CD4-positive, alpha-beta T cell treated with Interleukin-1 beta for 1 hour (primary cell): ENCODE measurements at places on chromosomes 6 and 20.
A peak's percentile ranks its signal among the peaks of the same experiment; 100 is the strongest.

GRCh38 chr6:71383901-71384489 lies 95.4 kb downstream of the OGFRL1 start:
- DNase-seq: no peak

- no peak for DNase-seq
Observed at GRCh38 chr20:24648481-24648880, 179.1 kb downstream of the SYNDIG1 start.

GRCh38 chr6:159334068-159334467 lies 164.9 kb downstream of the FNDC1 start:
- no peak for DNase-seq

DNA sequence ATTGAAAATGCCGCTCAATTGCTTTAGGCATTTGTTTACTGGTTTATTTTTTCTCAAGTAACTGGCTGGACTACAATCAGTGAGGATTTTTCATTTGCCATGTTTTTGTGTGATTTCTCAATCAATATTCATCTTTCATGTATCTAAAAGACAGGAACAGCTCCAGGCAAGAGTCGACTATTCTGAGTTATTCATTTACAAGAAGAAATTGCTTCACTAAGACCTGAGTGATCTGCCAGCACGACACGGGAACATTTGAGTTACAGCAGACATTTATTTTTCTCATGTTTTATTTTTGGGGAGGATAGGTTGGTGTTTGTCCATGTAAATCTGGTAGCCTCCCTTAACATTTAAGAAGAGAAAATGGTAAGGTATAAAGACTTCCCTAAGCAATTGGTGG lies 124.1 kb downstream of the CBLN4 start:
- no peak for DNase-seq

- DNase-seq: no peak
Observed at GRCh38 chr6:165117121-165117520, 192.3 kb downstream of the C6orf118 start.

- no peak for DNase-seq
Observed at GRCh38 chr6:162463576-162463975, 264.0 kb downstream of the PRKN start.

DNA sequence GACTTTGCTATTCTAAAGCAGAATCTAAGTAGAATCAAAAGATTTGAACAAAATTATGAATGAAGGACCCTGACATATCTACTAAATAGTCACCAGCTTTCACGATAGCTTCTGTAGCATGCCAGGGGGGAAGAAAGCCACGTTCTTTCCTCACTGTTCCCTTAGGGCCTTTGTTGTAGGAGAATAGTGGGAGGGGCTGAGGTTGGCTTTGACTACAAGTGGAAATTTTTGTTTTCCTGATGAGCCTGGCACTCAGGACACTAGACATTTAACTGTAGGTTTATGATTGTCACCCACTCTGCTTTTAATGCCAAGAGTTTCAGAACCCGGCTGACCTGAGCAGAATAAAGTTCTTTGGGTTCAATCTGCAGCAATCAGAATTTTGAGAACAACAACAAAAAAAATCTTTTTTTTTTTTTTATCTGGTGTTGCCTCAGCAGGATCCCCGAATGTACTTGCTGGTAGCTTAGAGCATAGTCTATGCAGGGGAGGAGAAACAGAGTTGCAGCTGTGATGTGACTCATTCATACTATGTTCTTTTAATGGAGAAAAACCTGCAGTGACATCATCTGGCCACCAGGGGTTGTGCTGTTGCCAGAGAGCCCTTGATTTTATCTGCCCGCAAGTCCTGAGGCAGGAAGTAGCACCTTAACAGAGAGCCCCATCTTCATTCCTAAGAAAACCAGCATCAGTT lies 38.5 kb downstream of the TPD52L1 start:
- peak; percentile 60 for DNase-seq

- no peak for DNase-seq
Observed at GRCh38 chr6:52483671-52484003, 63.5 kb downstream of the EFHC1 start.

- DNase-seq: no peak
Observed at GRCh38 chr6:48068278-48069251, 42.4 kb downstream of the PTCHD4 start.

DNA sequence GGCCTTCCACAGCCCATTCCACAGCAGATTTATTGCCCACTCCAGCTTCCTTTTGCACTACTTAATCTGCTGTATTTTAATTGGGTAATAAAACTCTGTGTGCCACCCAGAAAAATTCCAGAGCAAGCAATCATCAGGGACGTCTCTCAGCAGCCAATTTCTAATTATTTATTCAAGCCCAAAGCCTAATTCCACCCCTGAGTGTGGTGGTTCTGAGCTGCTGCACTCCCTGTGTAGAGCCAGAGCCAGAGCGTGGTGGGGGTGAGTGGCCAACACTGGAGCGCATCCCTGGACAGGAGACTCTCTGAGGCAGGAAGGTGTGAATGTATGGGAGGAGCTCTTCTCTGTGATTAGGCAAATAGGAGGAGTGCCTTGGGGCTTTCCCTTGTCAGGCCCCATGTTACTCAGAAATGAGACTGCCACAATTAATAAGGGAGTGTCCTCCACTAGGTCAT lies 66.1 kb downstream of the CD24 start:
- no peak for DNase-seq

GRCh38 chr6:8065519-8065911 lies 1.3 kb upstream of the BLOC1S5 start:
- DNase-seq: no peak

- DNase-seq: no peak
Observed at GRCh38 chr6:144580771-144581170, 295.6 kb downstream of the UTRN start.

- DNase-seq: no peak
Observed at GRCh38 chr6:8170245-8170644, 67.9 kb upstream of the EEF1E1 start.

DNA sequence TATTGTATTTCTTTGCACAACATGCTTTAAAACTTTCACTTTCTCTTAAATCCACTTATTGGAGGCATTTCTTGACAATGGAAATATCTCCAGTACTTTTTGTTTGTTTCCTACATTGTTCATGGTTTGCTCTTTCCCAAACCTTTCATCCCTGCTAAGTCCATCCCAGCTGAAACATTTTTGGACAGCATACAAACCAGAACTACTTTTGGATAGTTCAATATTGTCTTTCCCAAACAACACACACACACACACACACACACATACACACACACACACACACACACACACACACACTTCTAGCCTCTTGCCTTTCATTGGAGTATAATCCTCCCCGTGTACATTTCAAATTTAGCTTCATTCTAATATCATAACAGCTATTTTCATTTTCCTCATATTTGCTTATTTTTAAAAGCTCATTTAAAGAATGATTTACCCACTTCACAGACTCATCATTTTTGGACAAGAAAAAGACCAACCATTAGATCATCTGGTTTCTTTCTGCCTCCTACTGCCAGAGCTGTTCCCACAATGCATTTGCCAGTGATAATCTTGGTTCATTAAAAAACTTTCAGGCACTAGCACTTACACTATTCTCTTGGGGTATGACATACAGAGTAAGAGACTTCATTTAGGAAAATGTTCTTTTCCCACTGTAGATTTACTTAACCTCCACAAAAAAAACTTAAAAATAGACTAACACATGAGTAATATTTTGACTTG lies 248.1 kb downstream of the CD109 start:
- no peak for DNase-seq

DNA sequence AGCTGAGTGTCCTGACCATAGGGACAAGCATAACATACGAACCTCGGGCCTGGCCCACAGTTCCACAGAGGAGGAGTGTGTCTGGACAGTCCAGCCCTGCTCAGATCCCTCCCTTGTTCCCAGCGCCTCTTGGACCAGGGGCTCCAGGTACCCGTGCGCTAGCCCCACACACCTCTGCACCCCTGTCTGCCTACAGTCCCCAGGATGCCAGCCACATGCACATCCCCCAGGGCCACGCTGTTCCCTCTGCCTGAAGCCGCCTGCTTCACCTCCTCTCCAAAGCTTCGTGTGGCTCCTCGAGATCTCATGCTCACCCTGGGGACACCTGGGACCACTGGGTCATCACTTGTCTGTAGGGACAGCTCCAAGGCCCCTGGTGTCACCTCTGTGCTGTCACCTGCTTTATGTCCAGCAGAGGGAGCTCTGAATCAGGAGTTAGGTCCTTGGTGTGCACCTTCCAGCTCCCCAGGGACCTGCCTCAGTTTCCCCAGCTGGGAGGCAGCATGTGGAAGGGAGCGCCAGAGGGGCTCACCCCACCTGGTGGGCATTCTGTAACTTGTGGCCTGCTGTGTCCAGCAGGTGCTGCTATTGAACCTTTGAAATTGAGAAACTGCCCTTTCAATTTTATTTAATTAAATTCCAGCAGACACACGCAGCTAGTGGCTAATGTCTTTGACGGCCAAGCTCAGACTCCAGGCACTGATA lies 7.3 kb upstream of the YTHDF1 start:
- DNase-seq: peak; percentile 31

- no peak for DNase-seq
Observed at GRCh38 chr6:128339635-128340450, 180.6 kb downstream of the PTPRK start.

DNA sequence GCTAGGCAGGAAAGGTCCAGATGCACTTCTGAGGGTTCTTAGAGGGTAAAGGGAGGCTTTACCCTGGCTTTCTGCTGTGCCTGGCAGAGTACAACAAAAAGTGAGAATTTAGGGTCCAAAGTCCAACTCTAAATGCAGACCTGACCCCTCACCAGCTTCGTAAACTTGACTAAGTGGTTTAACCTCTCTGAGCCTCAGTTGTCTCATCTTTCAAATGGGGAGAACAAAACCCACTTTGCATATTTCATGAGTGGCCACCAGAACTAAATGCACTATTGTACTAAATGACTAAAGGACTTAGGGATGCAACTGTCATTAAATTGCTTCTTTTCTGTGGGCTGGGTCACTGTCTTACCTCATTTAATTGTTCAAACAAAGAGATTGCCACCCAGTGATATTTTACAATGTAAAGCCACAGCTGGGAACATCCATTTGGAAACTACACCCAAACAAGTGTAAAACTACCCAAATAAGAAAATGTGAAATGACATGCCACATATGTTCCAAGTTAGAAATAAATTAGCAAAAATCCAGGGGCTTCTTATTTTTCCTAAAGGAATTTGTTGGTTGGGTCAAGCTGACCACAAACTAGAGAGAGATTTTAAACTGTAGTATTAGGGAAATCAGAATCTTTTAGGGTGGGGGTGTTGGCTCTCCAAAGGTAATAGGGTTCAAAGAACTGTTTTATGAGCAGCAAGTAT lies 48.3 kb upstream of the RIN2 start:
- DNase-seq: no peak

- no peak for DNase-seq
Observed at GRCh38 chr6:70479236-70479635, 65.9 kb downstream of the FAM135A start.

DNA sequence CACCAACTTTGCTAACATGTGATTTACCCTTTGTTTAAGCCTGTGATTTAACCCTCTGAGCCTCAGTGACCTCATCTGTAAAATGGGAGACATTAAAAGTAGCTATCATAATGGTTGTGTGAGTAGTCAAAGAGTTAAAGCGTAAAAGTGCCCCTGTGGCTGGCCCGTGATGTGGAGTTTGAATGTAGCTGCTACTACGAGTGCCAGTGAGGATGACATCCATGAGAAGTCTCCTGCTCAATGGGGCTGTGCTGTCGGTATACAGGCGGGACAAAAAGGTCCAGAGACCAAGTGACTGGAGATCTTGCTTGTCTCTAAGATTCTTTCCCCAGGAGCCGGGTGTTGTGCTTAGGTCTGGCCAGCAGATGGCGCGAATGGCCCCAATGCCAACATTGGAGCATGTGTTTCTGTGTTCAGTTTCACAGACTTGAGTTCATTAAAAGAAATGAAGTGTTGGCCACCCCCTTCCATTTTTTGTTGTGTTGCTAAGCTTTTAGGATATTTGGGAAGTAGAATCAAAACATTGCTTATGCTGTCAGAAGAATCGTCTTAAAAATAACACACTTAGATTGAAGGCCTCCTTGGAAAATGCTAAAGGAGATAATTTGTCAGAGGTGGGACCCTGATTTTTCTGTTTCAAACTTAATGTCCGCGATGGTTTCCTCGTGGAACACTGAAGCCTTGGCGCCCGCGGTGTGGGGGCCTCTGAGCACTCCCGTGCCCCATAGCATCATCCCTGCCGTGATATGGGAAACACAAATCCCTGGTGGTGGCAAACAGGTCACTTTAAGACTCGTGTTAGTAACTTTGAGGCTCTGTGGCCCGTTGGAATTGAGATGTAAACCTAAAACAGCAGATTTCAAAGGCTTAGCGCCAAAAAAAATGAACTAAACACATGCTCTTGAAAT lies 9.3 kb upstream of the RBM38 start:
- peak; percentile 87 for DNase-seq

DNA sequence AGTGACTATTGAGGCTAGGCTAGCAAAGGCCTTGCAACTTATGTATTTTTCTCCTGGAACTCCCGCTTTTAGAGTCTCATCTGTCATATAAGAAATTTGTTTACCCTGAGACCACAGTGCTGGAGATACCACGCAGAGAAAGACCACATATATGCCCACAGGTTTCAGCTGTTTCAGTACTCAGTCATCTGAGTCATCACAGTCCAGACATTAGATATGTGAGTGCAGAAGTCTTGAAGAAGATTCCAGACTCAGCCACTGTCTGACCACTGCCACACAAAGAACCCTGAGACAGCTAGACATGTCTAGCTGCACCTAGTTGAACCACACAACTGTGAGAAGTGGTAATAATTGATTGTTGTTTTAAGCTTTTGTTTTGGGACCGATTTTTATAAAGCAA lies 648.3 kb downstream of the EPM2A start:
- no peak for DNase-seq

- no peak for DNase-seq
Observed at GRCh38 chr20:38434301-38434741, 807 bp downstream of the SNHG17 start.

GRCh38 chr6:168726312-168726856 lies 285.4 kb downstream of the SMOC2 start:
- no peak for DNase-seq

DNA sequence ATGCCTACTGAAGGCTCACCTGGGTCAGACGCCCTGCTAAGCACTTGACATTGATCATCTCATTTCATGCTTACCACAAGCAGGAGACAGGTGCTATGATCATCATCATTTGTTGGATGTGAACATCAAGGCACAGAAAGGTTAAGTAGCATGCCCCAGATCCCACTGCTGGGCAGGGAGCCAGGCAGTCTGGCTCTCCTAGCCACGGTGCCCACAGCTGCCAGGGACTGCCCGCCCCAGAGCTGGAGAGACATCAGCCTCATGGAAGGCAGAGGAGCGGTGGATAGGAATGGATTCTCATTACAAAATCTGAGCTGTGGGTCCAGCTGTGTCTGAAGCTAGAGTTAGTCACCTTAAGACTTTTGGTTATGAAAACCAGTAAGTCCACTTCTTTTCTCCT lies 3.6 kb downstream of the SULF2 start:
- DNase-seq: no peak
